ENCODE measurements at places on chromosomes 1 and 21. TPM values are rescaled to one million over a fixed set of nuclear protein-coding genes. Genes with fewer than 3 reads are reported as not detected.

The LCE3E gene
- not detected for total RNA-seq

The HRNR gene
- not detected for total RNA-seq

The KDM1A gene
- 59.9 TPM for total RNA-seq

The RASSF5 gene
- 163 TPM for total RNA-seq

The TNN gene
- not detected for total RNA-seq

The MROH7 gene
- total RNA-seq, result not detected

Measured in CD8-positive, alpha-beta memory T cell (primary cell).